ENCODE measurements at places on chromosomes 16 and 17.

DNA sequence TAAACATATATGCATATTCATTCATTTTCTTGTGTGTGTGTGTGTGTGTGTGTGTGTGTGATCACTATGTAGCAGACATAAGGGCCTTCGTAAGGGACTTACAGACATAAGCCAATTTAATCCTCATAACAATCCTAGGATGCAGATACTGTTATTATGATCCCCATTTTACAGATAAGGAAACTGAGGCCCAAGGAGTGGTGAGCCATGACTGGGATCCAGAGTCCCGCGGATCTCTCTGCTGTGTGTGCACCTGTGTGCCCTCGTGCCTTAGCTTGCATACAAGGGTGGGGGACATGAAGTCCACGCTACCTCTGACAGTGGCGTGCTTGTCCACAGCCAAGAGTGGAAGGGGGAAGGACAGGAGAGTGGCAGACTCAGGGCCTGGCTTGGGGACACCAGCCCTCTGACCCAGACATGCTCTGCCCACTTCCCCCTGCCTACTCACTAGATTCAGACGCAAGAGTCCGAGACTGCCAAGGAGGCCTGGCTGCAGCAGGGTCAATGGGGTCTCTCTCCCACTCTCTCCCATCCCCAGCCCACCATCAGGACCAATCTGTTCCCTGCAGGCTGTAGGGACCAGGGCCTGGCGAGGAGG is 9.8 kb upstream of the SMTNL2 start:
- no peak for DNase-seq

GRCh38 chr17:81454473-81454872 is 58.1 kb downstream of the ACTG1 start:
- no peak for DNase-seq

DNA sequence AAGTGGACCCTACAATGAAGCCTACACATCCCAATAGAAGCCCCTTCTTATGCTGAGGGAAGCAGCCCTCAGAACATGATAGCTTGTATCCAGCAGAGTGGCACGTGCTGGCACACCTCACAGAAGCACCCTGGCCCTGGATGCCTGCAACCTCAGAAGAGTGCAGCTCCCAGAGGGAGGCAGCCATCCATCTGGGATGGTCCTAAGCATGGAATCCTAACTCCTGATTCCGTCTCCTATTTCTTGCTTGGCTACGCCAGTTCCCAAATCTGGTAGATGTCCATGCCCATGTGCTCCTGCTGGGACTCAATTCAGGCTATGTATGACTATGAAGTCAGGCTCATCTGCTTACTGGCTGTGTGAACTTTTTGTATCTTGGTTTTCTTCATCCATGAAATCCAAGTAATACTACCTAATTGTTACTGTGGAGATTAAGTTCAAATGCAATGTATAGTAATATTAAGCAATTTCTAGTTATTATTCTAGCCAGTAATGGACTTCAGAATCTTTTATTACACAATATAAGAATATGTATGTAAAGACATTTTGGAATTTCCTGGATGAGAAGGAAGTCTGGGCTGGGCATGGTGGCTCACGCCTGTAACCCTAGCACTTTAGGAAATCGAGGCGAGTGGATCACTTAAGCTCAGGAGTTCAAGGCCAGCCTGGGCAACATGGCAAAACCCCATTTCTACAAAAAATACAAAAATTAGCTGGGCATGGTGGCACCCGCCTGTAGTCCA is 32.4 kb downstream of the SIAH1 start:
- no peak for DNase-seq

- no peak for DNase-seq
Observed at GRCh38 chr17:32910769-32911168, 17.2 kb upstream of the TMEM98 start.

DNA sequence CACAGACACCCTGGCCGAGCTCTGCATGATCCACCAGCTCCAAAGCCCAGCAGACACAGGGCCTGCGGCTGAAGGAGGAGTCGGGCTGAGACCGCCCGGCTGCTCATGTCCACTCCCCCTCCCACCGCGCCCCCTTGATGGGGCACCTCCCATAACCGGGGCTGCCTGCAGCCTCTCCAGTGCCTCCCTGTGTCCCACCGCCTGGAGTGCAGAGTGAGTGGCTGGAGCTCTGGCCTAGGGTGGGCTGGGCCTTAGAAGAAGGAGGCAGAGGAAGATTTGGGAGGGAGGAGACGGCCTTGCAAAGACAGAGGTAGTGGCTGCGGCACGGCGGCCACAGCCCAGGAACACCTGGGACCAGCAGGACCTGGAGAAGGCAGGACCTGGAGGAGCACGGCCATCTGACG is 4.0 kb downstream of the CBFA2T3 start:
- no peak for DNase-seq
